ENCODE measurements at places on chromosomes 11 and 22.

DNA sequence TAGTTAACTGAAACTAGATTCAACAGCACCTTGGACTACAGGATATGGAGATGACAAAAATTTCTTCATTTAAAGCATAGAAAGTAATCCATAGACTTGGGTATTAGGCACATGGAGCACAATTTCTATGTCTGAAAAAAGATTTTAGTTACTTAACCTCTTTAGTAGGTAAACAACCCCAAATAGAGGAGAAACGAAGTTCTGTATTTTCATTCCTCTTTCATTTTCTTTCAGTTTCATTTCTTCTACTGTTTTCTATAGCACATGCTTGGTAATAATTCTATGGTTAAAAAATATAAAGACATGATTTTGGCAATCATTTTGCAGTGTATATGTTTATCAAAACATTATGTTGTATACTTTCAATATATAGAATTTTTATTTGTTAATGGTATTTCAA, 99.5 kb downstream of the CASP12 start:
- no peak for DNase-seq

- peak; percentile 6 for DNase-seq
Observed at GRCh38 chr11:69374110-69374945, 80.4 kb downstream of the MYEOV start.

GRCh38 chr11:72848846-72849466, 34.7 kb downstream of the ATG16L2 start:
- peak; percentile 41 for DNase-seq

DNA sequence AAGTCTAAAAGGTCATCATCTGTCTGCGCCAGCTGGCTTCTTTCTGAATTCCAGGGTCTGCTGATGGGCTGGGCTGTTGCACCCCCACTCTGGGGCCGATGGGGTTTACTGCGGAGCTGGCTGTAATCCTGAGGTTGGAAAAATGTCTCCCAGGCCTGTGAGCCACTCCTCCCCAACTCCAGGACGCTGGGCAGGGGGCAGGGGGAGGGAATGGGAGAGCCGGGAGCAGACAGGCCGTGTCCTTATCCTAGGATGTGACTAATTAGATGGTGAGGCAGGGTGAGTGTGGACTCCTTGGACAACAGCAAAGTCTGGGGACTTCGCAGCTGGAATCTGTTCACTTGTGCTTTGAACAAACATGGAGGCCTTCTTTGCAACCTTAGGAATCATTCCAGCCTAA, 48.7 kb downstream of the LRRC32 start:
- no peak for DNase-seq

DNA sequence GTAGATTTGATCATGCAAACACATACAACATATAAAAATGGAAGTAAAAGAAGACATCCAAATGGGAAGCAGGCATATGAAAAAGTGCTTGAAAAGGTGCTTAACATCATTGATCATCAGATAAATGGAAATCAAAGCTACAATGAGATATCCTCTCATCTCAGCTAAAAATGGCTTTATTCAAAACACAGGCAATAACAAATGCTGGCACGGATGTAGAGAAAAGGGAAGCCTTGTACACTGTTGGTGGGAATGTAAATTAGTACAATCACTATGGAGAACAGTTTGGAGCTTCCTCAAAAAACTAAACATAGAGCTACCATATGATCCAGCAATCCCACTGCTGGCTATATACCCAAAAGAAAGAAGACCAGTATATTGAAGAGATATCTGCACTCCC, 549 bp upstream of the TCN1 start:
- DNase-seq = no peak
